Erythroblast (primary cell): ENCODE measurements at places on chromosomes 2 and 18.

DNA sequence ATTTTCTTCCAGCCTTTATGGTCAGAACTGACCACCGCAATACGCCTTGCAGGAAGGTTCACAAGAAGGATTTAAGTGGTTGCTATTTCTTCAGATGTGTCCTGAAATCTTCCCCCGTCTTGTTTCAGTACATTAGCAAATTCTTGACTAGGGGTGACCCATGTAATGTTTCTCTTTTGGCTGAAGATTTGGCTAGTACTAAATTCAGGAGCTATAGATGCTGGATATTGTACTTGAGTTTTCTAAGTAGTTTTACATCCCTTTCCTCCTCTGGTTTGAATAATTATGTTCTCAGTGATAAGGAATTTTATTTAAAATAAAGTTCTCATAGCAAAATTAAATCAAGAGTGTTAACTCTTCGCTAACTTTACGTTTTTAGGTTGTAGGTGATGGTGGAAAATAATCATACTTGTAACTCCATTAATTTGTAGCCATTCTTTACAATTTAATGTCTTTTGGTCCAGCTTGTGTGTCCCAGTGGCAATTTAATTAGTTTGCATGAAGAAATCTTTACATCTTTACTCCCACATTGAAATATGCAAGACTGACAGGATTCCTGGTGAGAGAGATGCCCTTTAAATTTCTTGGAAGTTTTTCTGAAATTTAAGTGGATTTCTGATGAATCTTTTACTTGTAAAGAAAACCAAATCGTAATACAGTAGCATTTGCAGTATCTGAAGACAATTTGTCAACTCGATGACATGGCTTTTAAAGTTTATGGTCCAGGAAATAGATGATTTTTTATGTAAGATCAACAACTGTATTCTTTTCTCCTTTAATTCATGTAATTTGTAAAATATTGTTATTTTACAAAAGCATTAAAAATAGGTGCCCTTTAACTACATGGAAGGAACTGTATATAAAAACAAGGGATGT lies 2.8 kb downstream of the PHLPP1 start:
- peak; percentile 34 for DNase-seq

DNA sequence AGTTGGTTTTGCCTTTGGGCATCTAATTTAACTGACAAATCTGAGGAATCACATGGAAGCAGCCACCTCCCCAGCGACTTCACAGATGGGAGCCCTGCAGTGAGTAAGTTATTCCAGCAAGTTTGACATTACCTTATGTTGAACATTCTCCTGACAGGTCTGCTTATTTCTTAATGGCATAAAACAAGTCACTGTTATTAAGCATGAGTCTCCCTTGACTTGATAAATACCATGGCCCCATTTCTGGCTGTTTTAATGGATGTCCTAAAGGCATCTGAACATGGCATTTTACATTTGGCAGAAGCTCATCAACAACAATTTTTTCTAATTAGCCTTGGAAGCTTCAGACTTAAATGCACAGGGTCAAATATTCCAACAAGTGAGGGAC lies 92.6 kb upstream of the CREB1 start:
- no peak for DNase-seq

DNA sequence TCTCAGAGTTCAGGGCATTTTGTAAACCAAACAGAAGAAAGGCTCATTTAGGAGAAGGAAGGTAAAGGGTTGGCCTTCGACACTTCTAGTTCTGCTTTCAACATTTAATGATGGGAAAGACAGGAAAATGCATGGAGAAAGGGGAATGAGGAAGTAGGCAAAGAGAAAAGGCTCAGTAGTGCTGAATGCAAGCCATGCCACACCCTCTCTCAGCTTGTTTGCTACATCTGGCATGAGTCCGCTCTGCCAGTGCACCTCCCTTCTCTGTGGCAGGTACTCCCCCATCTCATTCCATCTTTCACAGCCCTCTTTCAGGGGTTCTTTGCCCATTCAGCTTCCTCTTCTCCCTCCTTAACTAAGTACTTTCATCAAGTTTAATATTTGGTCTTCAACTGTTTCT lies 120.9 kb upstream of the ITGB6 start:
- DNase-seq: no peak

GRCh38 chr2:223076573-223076972 lies 24.6 kb downstream of the KCNE4 start:
- DNase-seq: no peak

- peak; percentile 22 for DNase-seq
These were observed 140.5 kb downstream of the LRP2 start for GRCh38 chr2:169221745-169222369.

DNA sequence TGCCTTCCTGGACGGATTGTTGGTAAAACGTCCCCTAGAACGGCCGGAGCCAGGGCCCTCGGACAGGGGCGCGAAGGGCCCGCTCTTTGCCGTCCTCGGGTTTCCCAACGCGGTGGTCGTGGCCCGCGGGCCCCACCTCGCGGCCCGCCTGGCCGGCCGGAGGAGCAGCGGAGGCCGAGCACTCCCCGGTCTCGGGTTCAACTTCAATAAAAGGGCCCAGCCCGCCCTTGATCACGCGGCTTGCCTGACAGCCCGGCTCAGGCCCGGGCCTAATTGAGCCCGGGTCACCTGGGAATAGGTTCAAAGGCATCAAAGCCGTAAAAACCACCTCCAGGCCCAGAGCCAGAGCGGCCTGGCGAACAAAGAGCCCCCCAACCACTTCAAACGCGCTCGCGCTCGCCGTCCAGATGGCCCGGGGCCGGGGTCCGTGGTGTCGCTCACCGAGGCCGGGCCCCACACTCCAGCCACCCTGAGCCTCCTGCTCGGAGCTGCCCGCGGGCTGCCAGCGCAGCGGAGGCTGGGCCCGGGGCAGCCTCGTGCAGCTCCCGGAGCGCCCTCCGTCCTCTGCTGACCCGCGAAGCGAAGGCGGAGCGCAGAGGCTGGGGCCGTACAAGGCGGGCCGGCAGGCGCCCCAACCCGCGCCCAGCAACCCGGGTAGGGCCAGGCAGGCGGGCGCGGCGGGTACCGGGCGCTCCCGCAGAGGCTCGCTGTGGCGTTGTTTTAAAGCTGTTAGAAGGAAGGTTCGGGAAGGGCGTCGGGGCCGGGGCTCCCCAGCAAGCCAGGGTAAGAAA lies 1.1 kb upstream of the TWIST2 start:
- no peak for DNase-seq

DNA sequence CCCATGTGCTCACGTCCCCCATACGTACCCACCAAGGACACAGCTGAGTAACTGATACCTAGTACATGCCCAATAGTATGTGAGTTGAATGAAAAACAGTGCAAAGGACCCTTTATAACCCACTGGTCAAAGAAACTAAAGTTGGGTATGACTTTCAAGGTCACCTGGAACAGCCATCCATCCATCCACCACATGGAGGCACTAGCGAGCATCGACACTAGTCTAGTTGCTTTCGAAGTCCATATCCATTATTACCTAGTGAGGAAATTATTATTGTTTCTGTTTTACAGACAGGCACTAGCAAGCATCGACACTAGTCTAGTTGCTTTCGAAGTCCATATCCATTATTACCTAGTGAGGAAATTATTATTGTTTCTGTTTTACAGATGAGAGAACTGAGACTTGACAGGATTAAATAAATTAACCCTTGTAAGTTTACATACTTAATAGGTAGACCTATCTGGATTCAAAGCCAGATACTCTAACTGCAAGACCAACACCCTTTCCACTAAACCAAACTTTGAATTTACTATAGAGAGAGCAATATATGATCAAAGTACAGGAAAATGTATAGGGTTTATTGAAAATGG lies 233.7 kb downstream of the METTL4 start:
- DNase-seq: peak; percentile 76

DNA sequence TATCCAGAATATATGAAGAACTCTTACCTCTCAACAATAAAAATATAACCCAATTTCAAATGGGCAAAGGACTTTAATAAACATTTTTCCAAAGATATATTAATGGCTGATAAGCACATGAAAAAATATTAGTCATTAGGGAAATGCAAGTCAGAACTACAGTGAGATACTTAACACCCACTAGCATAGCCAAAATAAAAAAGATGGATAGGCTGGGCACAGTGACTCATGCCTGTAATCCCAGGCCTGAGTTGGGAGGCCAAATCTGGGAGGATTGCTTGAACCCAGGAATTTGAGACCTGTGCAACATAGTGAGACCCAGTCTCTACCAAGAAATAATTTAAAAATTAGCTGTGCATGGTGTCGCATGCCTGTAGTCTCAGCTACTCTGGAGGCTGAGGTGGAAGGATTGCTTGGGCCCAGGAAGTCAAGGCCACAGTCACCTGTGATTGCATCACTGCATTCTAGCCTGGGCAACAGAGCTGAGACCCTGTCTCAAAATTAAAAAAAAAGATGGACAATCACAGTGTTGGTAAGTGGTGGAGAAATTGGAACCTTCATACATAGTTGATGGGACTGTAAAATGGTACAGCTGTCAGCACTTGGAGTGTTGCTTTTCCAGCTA lies 25.1 kb downstream of the MARCHF7 start:
- no peak for DNase-seq
